ENCODE measurements at places on chromosomes 5 and 9.

DNA sequence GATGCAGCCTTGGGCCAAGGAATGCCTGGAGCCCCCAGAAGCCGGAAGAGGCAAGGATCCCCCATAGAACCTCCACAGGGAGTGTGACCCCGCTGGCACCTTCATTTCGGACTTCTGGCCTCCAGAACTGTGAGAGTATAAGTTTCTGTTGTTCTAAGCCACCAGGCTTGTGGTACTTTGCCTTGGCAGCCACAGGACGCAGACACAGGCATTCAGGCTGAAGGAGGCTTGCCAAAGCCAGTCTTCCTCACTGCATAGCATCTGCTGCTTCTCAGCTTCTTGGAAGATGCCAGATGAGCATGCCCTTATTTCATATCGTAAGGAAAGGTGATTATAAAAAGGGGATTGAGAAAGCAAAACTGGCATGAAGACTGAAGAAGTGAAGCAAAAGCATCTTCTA lies 61.1 kb upstream of the TAS2R1 start:
- no peak for DNase-seq

DNA sequence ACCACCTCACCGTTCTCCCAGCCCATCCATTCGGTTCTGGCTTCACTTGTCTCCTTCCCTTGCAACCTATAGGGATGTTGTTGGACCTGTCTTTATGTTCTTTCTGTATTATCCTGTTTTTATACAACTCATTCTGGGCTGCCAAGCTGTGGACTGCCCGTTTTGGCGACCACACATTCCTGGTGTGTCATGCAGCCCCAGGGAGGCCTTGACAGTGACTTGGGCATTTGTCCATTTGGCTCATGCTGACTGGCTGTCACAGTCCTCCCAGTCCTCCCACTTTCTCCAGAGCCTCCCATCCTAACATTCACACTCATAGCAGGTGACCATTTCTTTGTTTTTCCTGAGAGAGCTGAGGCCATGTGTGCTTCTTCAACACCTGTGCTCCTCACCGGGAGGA lies 136.4 kb downstream of the SLF1 start:
- no peak for DNase-seq

DNA sequence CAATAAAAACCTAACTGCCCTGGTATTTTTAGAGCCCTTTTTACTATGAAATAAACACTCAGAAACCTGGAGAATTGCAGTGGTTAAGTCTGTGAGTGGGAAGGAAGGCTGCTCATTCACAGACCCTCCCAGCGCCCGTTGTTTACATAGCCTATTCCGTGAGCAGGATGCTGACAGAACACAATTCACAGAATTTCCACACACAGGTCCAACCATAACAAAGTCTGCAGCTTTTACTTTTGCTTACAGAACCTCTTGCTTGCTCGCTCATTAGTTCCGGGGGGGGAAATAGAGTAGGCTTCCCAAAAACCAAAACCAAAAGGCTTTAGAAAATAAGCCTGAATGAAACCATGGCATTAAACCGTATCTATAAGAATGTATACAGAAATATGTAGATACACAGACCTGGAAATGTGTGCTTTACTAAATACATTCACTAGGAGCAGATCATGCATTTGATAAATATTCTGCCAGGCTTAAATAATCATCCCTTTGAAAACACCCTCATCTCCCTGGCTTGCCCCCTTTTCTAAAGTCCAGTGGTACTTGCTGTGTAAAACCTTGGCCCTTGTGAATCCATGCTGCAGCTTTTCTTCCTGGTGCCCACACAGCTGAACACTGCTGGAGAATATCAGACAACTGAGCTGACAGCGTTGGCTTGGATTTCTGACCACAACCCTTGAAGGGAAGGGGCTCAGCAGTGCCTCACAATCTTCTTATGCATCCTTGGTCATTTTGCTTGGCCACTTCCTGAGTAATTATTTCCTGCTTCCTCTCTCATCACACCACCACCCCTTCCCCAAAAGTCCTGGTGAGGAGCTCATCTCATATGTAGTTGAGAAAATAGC lies 128.0 kb downstream of the FANCC start:
- DNase-seq, result no peak

DNA sequence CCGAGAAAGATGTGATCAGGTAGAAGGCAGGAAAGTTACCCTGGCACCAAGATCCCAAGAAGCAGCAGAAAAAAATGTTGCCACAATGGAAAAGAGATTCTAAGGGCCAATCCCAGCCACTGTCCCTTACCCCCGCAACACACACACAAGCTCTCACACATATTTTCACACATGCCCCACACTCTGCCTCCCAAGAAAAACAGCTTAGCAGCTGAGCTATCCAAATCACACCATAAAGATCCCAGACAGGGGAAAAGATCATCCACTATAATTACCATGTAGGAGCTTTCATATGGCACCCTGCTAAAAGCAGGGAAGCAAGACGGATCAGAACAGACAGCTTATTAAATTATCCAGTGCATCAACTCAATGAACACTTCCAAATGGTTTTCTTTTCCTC lies 143.4 kb downstream of the FAM114A2 start:
- DNase-seq, result no peak

DNA sequence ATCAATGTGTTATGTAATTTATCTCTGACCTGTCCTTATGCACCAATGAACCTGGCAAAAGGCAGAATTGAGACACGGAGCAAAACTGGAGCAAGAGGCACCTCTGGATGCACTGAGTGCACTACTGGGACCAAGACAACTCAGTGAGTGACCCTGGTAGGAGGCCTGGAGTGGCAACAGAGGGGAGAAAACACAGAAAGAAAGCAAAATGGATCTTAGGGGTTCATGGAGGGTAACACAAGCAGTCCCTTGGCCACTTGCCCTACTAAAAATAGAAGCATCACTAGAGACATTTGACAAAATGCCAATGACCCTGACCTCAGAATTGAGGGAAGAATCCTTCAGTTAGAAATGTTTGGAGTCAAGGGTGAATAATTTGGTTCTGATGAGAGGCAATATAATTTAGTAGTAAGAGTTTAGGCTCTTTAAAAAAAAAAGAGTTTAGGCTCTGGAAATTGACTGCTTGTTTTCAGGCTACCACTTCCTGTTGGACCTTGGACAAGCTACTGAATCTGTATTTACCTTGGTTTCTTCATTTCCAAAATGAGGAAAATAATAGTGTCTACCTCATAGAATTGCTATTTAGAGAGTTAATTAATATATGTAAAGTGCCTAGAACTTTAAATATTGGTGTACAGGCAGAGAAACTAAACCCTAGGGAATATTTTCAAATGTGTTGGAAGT lies 234.9 kb upstream of the TARS1 start:
- no peak for DNase-seq

GRCh38 chr9:91757782-91758181 lies 192.2 kb downstream of the ROR2 start:
- DNase-seq, result no peak

DNA sequence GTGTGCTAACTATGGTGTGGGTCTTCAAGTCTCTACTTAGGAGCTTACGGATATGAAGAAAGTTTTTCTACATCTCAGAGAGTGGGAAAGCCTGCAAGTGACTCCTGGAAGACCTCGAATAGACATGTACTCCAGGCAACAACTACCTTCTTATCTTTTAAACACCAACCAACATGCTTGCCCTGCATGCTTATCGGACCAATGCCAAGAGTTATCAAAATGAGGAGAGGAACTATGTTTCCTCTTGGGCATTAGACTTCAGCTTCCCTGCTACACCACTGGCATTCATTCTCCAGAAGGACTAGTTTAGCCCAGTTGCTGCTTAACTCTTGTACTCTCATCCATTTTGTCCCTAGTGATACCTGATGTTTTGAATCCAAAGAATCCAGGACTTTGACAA lies 74.7 kb upstream of the MAN2A1 start:
- no peak for DNase-seq

- DNase-seq, result no peak
These were observed 134.1 kb downstream of the PAPPA start for GRCh38 chr9:116287721-116288120.

DNA sequence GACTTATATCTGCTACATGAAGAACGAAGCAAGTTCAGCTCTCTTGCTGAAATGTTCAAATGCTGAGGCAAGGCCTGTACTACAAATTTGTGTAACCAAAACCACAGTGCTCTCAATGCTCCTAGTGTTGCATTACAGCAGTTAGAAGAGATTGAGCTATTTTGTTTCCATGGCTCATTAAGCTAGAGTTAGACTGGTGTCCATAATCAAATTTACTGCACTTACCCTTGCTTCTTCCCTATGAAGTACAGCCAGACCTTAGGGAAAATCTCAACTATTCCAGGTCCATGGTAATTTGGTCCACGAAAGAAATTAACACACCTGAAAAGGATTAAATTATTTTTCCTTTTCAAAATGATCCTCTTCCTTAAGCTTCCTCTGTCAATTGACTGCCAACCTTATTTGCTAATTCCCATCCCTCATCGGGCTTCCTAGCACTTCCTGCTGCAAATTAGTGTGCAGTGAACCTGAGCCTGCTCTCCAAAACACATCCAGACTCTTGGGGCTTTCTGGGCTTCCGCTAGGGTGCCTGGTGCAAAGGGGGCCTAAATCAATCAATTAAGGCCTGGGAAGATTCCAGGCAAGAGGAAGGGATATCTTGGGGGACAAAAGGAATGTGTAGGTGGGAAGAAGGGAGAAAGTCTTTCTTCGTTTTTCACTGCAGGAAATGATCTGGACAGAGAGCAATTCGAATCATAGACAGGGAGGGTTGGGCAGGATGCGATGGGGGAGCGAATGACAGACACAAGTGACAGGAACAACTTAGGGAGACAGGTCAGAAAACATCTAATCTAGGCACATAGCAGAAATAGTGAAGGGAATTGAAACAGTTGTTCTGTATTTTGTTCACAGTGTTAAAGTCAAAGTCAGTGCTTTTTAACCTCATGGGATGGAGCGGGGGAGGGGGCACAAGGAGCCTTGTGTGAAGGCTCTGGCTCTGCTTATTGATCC lies 542.4 kb downstream of the RAB3C start:
- DNase-seq, result peak; percentile 28

- DNase-seq, result no peak
These were observed 123.7 kb downstream of the PDE4D start for GRCh38 chr5:59769832-59770231.

DNA sequence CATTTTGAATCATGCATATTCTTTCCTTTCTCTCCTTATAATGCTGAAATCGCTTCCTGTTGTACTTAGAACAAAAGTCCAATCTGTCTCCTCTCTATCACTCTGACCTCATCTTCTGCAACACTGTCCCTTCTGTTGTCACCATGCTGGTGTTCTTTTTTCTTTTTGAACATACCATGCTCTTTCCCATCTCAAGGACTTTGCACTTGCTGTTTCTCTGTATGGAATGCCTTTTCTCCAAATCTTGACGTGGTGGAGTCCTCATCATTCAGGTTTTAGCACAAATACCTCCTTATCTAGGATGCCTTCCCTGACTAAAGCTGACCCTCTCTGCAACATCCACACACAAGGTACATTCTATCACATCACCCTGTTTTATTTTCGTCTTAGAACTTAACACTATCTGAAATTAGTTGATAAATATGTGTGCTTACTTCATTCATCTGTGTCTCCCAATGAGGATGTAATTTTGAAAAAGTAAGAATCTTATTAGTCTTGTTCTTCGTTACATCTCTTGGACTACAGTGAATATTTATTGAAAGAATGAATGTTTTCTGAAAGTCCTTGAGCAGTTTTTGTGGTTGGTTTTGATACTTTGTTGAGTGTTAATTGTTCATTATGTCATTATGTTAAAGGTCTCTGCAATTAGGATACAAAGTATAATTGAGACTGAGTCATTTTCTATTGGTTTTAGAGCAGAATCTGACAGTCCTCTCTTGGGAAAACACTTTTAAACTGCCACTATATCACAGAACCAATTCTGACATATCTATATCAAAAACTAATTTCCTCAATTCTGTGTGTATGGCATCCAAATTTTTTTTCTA lies 145.3 kb upstream of the RASA1 start:
- no peak for DNase-seq

- DNase-seq, result peak; percentile 92
These were observed 6.1 kb downstream of the SUSD3 start for GRCh38 chr9:93064392-93065134.

GRCh38 chr5:112006721-112007120 lies 249.7 kb upstream of the NREP start:
- DNase-seq, result no peak

DNA sequence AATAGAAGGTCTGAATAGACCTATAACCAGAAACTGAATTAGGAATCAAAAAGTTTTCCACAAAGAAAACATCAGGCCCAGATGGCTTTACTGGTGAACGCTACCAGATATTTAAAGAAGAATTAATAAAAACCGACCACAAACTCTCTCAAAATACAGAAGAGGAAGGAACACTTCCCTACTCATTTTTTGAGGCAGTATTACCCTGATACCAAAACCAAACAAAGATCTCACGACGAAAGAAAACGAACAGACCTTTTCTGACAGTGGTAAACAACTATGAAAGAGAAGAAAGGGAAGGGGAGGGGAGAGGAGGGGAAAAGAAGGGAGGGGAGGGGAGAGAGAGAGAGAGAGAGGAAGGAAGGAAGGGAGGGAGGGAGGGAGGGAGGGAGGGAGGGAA lies 13.5 kb downstream of the B4GALT1 start:
- DNase-seq, result no peak

- DNase-seq, result peak; percentile 51
These were observed 175.0 kb downstream of the AUH start for GRCh38 chr9:91186632-91187108.

- DNase-seq, result no peak
These were observed 6.3 kb downstream of the SLC35D2 start for GRCh38 chr9:96376891-96377874.

DNA sequence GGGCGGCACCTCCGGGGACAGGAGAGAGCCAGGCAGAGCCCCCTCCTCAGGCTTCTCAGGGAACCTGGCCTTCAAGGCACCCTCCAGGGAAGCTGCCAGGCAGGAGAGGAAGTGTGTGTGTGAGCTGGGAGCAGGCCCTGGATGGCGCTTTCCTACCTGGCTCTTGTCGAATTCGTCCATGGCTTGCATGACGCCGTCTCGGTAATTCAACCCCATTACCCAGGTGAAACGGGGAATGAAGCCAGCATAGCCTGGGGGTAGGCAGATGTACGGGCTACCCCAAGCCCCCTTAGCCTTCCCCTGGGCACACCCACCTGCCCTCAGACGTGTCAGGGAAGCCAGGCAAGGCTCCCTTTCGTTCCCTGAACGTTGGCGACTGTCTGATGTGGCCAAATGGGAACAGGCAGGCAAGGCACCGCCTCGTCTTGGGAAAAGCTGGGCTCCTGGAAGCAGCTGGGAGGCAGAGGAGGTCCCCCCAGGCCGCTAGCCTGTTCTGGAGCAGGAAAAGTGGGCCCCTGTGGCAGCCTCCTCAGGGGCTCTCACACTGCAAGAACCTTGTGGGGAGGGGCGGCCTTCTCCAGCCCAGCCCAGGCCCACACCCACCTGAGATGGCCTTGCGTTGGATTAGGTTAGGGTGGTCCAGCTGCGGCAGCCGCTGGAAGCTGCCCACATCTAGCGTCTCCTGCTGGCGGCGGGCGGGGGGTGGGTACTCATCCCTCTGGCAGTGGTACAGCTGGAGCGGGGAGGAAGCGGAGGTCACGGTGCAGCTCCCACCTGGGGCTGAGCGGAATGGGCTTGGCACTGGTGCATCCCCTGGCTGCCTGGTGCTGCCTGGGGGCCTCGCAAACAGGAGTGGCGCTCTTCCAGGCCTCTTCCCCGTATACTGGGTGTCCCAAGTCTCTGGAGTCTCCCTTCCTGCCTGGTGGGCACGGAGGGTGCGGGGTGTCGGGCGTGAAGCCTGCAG lies 3.7 kb downstream of the TUBB4B start:
- DNase-seq, result no peak
